CD4-positive, alpha-beta memory T cell (primary cell): ENCODE measurements at places on chromosomes 3 and 15. TPM values are rescaled to one million over a fixed set of nuclear protein-coding genes. Genes with fewer than 3 reads are reported as not detected.

DNA sequence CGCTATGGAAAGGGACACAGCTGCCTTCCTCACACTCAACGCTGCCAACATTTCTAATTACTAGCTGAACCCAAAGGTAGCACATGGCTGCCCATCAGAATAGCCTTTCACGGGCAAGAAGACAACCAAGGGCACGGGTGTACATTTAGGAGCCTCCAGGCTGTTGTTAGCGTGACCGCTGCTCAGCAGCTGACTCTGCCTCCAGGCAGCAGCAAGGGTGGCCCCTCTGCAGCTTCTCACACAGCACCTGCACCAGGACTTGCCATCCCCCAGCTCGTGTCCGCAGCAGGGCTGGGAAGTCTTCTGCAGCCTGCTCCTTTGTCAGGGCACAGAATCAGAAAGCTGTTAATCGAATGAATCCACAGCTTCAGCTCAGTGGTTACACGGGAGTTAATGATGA is 146.8 kb downstream of the ADAMTS17 start:
- H3K27me3 ChIP-seq = no peaks in the 10 kb centered on the region
- H3K27ac ChIP-seq = no peak overlapping the region
- H3K36me3 ChIP-seq = no peaks in the 10 kb centered on the region
- no peak for DNase-seq
- no peaks in the 10 kb centered on the region for H3K4me1 ChIP-seq

The ACAP2 gene
- total RNA-seq = 73.5 TPM

DNA sequence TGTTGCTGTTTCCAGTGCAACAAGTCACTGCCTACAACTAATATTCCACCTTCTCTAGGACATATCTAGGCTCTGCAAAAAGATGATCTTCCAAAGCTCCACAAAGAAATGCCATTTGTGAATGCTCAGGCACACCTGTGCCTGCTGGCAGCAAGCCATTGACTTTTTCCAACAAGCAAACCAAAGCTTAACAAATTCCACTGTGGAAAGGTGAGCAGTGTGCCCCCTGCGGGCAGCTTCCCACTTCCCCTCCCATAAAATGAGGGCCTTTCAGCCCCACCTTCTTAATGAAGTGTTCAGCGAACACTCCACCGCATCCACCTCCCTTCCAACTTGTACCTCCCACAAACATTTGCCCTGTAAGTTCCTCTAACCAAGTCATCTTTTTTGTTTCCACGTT is 157.5 kb upstream of the SLC24A5 start:
- no peaks in the 10 kb centered on the region for H3K4me1 ChIP-seq
- no peaks in the 10 kb centered on the region for H3K36me3 ChIP-seq
- H3K4me3 ChIP-seq = no peak overlapping the region
- no peaks in the 10 kb centered on the region for H3K27me3 ChIP-seq
- no peak for DNase-seq

DNA sequence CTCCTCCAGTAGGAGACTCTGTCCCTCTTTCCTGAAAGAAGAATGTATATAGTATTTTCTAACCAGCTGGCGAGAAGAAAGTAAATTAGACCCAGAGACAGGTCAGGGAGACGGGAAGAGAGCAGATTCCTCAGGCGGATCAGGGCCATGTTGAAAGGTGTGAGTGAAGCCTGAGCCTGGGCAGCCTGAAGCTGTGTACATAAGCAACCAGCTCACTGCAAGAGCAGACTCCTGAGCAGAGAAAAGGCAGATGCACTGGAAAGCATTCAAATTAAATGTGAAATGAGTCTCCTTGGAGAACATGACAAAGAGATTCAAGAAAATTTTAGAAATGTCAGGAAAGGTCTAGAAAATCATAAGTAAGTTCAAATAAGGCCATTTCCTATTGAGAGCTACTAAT is 165.8 kb downstream of the GOLIM4 start:
- no peak overlapping the region for H3K4me3 ChIP-seq
- H3K27me3 ChIP-seq = no peaks in the 10 kb centered on the region
- H3K27ac ChIP-seq = no peak overlapping the region
- no peaks in the 10 kb centered on the region for H3K36me3 ChIP-seq

- peaks cover 15% of the 10 kb centered on the region for H3K36me3 ChIP-seq
- no peaks in the 10 kb centered on the region for H3K27me3 ChIP-seq
- H3K4me3 ChIP-seq = no peak overlapping the region
- no peak overlapping the region for H3K27ac ChIP-seq
- no peaks in the 10 kb centered on the region for H3K4me1 ChIP-seq
Measured at GRCh38 chr3:53320697-53321096, 26.6 kb downstream of the DCP1A start.

- no peaks in the 10 kb centered on the region for H3K27me3 ChIP-seq
- H3K4me3 ChIP-seq = no peak overlapping the region
- no peak for DNase-seq
- no peaks in the 10 kb centered on the region for H3K4me1 ChIP-seq
- H3K27ac ChIP-seq = no peak overlapping the region
- no peaks in the 10 kb centered on the region for H3K36me3 ChIP-seq
Measured at GRCh38 chr3:188133219-188133618, 20.7 kb upstream of the LPP start.

The RHCG gene
- not detected for total RNA-seq

GRCh38 chr3:37694284-37694675 is 167.4 kb upstream of the CTDSPL start:
- no peak overlapping the region for H3K27ac ChIP-seq
- no peaks in the 10 kb centered on the region for H3K36me3 ChIP-seq
- H3K4me1 ChIP-seq = no peaks in the 10 kb centered on the region
- no peaks in the 10 kb centered on the region for H3K27me3 ChIP-seq
- H3K4me3 ChIP-seq = no peak overlapping the region
- no peak for DNase-seq

DNA sequence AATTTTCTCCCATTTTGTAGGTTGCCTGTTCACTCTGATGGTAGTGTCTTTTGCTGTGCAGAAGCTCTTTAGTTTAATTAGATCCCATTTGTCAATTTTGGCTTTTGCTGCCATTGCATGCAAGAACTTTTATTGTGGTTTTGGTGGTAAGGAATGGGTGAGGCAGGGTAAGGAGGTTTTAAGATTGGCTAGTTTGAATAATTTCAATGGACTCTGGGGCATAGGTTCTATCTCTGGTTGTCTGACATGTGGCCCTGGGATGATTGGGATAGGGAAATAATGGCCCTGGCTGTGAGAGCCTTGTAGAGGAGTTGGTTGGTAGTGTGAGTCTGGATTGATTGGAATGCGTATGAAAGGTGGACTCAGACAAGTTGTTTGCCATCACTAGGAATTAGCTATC is 38.0 kb downstream of the SEC22A start:
- H3K27ac ChIP-seq = no peak overlapping the region
- DNase-seq = no peak
- no peaks in the 10 kb centered on the region for H3K4me1 ChIP-seq
- H3K4me3 ChIP-seq = no peak overlapping the region
- H3K36me3 ChIP-seq = no peaks in the 10 kb centered on the region

DNA sequence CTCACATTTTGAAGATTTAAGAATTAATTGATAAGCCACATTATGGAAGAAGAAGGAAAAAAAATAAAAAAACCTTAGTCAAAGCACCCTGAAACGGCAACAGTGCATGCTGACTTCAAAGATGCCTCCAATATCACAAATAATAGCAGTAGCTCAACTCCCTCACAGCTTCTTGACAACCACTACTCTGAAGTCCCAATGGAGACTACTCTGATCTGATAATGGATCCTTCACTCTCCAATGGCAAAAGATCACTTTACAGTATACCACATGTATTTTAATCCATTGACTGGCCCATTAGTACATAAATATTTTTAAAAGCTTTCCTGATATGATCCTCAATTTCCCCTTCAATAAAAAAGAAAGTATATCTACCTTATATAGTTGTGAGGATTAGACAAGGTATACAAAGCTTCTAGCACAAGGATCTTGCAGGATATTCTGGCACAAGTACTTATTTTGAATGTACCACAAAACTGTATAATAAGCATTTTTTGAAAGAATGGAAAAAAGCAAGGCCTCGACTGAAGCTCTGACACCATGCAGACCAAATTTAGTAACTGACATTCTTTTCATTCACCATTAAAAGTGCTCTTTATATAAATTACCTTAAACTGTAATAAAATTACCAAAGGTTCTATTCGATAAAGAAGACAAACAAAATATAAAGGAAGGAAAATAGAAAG is 91.9 kb downstream of the PEAK1 start:
- no peaks in the 10 kb centered on the region for H3K27me3 ChIP-seq
- no peak for DNase-seq
- H3K4me1 ChIP-seq = no peaks in the 10 kb centered on the region

The MTMR10 gene
- 31.8 TPM for total RNA-seq

The PSTPIP1 gene
- total RNA-seq = 225 TPM

DNA sequence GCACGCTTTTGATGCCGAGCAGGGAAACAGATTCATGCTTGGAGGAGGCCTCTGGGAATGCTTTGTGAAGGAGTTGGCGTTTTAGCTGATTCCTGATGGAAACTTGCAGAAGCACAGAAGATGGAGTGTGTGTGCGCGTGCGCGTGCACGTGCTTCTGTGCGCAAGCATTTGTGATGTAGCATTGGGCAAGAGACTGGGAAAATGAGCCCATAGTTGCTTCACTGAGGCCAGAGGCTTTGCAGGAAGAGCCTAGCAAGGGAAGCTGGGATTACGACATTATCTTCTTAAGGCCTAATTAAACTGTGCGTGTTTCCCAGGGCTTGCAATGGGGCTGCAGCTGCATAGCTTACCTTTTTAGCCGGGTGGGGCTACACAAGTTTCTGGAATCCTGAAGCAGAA is 18.1 kb upstream of the AGBL1 start:
- no peaks in the 10 kb centered on the region for H3K36me3 ChIP-seq
- no peaks in the 10 kb centered on the region for H3K4me1 ChIP-seq
- DNase-seq = no peak
